ENCODE measurements at places on chromosomes 7 and 10.

DNA sequence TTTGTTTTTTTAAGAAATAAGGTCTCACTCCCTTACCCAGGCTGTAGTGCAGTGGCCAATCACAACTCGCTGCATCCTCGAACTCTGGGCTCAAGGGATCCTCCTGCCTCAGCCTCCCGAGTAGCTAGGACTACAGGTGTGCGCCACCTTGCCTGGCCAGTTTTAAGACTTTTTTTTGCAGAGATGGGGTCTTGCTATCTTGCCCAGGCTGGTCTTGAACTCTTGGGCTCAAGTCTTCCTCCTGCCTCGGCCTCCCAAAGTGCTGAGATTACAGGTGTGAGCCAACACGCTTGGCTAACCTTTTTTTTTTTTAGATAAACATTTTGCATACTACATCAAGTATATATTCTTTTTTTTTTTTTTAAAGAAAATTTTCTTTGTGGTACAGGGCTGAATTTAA is 18.2 kb downstream of the SEC23IP start:
- DNase-seq = no peak
- H3K36me3 ChIP-seq = peaks cover 44% of the 10 kb centered on the region
- no peaks in the 10 kb centered on the region for H3K27me3 ChIP-seq
- H3K27ac ChIP-seq = no peak overlapping the region

DNA sequence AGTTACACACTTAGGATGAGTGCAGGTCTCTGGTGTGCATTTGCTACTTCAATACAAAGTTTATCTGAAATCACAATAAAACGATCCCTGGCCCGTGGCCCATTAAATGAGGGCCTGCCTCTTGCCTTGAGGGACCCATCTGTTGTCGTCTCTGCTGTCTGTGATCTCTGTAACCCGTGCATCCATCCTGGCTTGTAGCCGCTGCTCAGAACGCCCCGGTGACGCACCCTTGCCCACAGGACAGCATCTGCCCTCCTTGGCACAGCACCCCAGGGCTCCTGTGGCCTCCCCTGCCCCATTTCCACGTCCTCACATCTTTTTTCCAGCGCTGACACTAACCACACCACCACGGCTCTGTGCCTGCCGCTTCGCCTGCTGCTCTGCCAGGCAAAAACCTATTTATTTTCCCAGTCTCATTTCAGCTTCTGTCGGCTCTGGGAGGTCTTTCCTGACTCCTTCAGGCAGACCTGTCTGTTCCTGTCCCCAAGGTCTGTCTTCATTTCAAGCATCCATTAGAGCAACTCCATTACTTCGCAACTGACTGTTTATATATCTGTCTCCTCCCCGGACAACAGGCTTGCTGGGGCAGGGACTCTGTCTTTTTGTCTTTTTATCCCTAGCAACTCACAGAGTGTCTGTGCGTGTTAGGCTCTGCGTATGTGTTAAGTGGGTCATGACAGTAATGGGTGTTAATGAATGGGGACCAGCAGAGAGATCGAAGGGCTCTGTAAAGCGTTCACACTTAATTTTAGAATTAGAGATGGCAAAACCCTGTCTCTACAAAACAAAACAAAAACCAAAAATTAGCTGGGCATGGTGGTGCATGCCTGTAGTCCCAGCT is 16.4 kb downstream of the CARD11 start:
- no peak overlapping the region for H3K4me3 ChIP-seq
- no peaks in the 10 kb centered on the region for H3K4me1 ChIP-seq
- peak; percentile 3 for DNase-seq
- H3K27me3 ChIP-seq = no peaks in the 10 kb centered on the region

GRCh38 chr7:157708919-157709295 is 372.1 kb downstream of the DNAJB6 start:
- no peaks in the 10 kb centered on the region for H3K36me3 ChIP-seq
- no peak overlapping the region for H3K4me3 ChIP-seq
- no peak overlapping the region for H3K27ac ChIP-seq

DNA sequence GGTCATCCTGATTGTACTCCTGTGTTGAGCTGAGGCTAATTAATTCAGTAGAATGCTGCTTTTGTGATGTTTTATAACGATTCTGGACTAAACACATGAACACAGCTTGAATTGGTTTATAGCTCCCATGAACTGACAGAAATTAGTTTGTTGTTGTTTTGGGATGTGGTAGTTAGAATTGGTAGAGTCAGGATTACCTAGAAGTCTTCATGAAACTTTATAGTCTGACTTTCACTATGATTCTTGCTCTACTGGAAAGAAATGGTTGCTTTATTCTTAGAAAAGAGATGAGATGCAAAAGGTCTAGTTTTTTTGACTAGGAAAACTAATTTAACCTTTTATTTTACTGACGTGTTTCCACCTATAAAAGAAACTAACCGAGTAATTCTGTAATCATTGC is 23.4 kb upstream of the TRUB1 start:
- H3K4me3 ChIP-seq = no peak overlapping the region
- H3K4me1 ChIP-seq = no peaks in the 10 kb centered on the region
- peaks cover 19% of the 10 kb centered on the region for H3K27me3 ChIP-seq
- DNase-seq = no peak

DNA sequence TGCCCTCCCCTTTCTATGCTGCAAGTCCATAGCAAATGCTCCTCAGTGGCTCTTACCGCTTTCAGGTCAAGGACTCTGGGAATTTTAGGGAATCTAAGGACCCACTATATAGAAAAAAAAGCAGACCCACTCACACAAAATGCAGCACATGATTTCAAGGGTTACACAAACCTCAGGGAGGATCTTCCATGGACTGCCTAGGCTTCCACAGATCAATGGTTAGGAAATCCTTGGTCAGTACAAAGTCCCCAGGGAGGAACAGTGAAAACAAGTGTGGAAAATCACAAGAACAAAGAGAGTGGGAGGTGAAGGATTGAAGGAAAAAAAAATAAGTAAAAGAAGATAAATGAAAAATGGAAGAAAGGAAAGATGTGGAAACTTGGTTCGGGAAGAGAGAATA is 188.4 kb downstream of the AHR start:
- no peak for DNase-seq
- no peak overlapping the region for H3K27ac ChIP-seq
- H3K4me1 ChIP-seq = no peaks in the 10 kb centered on the region
- no peak overlapping the region for H3K4me3 ChIP-seq

GRCh38 chr10:36181426-36182178 is 539.5 kb upstream of the FZD8 start:
- peak; percentile 39 for DNase-seq
- no peaks in the 10 kb centered on the region for H3K36me3 ChIP-seq
- no peaks in the 10 kb centered on the region for H3K27me3 ChIP-seq
- no peak overlapping the region for H3K27ac ChIP-seq
- H3K4me1 ChIP-seq = peaks cover 20% of the 10 kb centered on the region
- 0 out of 2 replicates have a peak overlapping the region, but pooled peaks have one; percentile 12 for H3K4me3 ChIP-seq

DNA sequence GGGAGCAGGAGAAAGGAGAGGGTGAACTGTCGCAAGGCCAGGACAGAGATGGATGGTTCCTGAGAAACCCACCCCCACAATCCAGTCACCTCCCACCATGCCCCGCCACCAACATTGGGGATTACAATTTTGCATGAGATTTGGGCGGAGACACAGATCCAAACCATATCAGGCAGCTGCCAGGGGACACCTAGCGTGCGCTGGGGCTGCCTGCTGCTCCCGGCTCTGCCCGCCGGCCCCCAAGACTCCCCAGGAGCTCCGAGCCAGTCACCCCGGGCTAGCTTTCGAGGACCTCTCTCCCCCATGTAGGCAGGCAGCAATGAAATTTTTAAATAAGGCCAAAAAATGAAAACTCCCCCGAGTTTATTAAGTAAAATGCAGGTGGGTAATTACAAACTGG is 111.7 kb downstream of the UNCX start:
- no peaks in the 10 kb centered on the region for H3K4me1 ChIP-seq
- no peaks in the 10 kb centered on the region for H3K36me3 ChIP-seq
- H3K4me3 ChIP-seq = no peak overlapping the region
- no peak overlapping the region for H3K27ac ChIP-seq

GRCh38 chr7:130322615-130323014 is 22.0 kb upstream of the CPA5 start:
- H3K27ac ChIP-seq = no peak overlapping the region
- no peaks in the 10 kb centered on the region for H3K27me3 ChIP-seq
- no peaks in the 10 kb centered on the region for H3K4me1 ChIP-seq
- H3K4me3 ChIP-seq = no peak overlapping the region
- no peak for DNase-seq

- H3K4me3 ChIP-seq = no peak overlapping the region
- peaks cover 11% of the 10 kb centered on the region for H3K4me1 ChIP-seq
- H3K36me3 ChIP-seq = no peaks in the 10 kb centered on the region
- no peak for DNase-seq
- no peak overlapping the region for H3K27ac ChIP-seq
- peaks cover 3% of the 10 kb centered on the region for H3K27me3 ChIP-seq
Observed at GRCh38 chr7:36527549-36527913, 137.9 kb downstream of the ANLN start.

GRCh38 chr10:79186486-79187120 is 117.8 kb downstream of the ZMIZ1 start:
- H3K27ac ChIP-seq = peak overlapping the region; percentile 74
- peaks cover 62% of the 10 kb centered on the region for H3K4me1 ChIP-seq
- no peak for DNase-seq
- H3K27me3 ChIP-seq = no peaks in the 10 kb centered on the region
- H3K36me3 ChIP-seq = 0 out of 2 replicates have a peak, but pooled peaks cover 4% of the 10 kb centered on the region

- no peaks in the 10 kb centered on the region for H3K36me3 ChIP-seq
- no peaks in the 10 kb centered on the region for H3K27me3 ChIP-seq
- no peak for DNase-seq
- H3K4me3 ChIP-seq = no peak overlapping the region
- no peaks in the 10 kb centered on the region for H3K4me1 ChIP-seq
Observed at GRCh38 chr10:105798328-105798889, 1157.3 kb downstream of the SORCS3 start.

GRCh38 chr7:53603461-53603860 is 568.0 kb downstream of the POM121L12 start:
- DNase-seq = no peak
- no peak overlapping the region for H3K27ac ChIP-seq
- no peaks in the 10 kb centered on the region for H3K4me1 ChIP-seq
- H3K27me3 ChIP-seq = no peaks in the 10 kb centered on the region

DNA sequence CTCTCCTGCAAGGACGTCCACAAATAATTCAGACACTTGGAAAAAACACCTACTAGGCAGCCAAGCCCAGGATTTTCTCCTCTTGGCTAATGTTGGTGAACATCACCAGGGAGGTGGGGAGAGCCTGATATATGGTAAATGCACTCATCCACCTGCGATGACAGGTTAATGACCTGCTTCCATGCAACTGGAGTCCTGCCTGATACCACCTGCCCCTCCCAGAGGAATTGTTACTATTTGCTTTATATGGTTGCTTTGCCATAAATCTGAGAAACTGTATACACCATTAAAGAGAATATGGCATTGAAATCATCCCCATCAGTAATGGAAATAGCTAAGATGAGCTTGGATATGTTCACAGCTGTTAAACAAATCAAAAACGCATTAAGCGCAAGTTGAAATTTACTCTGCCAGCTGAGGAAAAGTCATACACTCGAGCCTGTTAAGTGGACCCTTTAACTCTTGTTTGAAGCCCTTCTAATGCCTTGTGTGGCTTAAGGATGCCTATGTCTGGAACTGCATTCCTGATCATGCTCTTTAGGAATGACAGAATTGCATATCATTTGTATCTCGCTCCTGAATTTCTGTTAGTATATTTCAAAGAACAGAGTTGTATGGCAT is 208.3 kb downstream of the PRPF18 start:
- H3K27ac ChIP-seq = no peak overlapping the region
- H3K27me3 ChIP-seq = no peaks in the 10 kb centered on the region
- H3K4me1 ChIP-seq = no peaks in the 10 kb centered on the region
- H3K36me3 ChIP-seq = no peaks in the 10 kb centered on the region
- H3K4me3 ChIP-seq = no peak overlapping the region

- H3K4me1 ChIP-seq = peaks cover 19% of the 10 kb centered on the region
- 0 out of 2 replicates have a peak, but pooled peaks cover 8% of the 10 kb centered on the region for H3K27me3 ChIP-seq
- H3K27ac ChIP-seq = peak overlapping the region; percentile 88
- no peaks in the 10 kb centered on the region for H3K36me3 ChIP-seq
- peak; percentile 90 for DNase-seq
Observed at GRCh38 chr10:97332591-97333350, 1.8 kb downstream of the FRAT2 start.

DNA sequence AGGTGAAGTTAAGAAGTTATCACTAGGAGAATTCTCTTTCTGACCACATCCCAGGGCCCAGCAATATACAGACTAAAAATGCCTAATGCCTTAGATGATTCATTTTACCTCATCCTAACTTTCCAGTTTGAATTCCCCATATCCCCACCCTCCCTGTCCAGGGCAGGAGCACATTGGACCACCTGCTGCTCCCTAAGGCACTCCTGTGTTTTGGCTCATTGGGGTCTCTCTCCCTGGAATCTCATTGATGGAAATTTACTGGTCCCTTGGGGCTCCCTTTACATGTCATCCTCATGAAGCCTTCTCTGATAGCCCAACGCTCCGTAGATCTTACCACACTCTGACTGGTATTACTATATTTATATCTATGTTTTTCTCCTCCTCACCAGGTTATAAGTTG is 2.7 kb downstream of the IL2RA start:
- DNase-seq = no peak
- no peaks in the 10 kb centered on the region for H3K4me1 ChIP-seq
- no peak overlapping the region for H3K27ac ChIP-seq
- H3K36me3 ChIP-seq = no peaks in the 10 kb centered on the region
- H3K27me3 ChIP-seq = peaks cover 52% of the 10 kb centered on the region

DNA sequence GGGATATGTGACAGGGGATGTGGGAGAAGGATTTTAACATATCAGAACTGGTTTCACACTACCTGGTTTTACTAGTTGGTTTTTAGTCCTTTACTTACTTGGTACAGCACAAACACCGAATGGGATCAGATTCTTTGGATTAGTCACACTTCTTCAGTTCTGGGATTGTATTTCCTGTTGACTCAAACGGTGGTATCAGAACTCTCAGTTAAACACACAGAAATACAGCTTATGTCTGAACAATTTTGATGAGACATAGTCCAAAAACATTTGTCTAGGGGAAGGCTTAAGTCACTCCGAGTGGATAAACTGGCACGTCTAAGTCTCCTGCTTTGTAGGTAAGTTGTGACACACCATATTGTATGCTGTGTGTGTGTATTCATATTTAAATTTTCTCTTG is 480.5 kb downstream of the PHTF2 start:
- no peaks in the 10 kb centered on the region for H3K27me3 ChIP-seq
- peaks cover 19% of the 10 kb centered on the region for H3K4me1 ChIP-seq
- peak overlapping the region; percentile 65 for H3K27ac ChIP-seq
- peak; percentile 86 for DNase-seq

- no peaks in the 10 kb centered on the region for H3K36me3 ChIP-seq
- peak; percentile 83 for DNase-seq
- H3K27me3 ChIP-seq = no peaks in the 10 kb centered on the region
- H3K4me1 ChIP-seq = peaks cover 18% of the 10 kb centered on the region
- peak overlapping the region; percentile 95 for H3K4me3 ChIP-seq
Observed at GRCh38 chr7:23106057-23106822, 655 bp downstream of the KLHL7 start.

DNA sequence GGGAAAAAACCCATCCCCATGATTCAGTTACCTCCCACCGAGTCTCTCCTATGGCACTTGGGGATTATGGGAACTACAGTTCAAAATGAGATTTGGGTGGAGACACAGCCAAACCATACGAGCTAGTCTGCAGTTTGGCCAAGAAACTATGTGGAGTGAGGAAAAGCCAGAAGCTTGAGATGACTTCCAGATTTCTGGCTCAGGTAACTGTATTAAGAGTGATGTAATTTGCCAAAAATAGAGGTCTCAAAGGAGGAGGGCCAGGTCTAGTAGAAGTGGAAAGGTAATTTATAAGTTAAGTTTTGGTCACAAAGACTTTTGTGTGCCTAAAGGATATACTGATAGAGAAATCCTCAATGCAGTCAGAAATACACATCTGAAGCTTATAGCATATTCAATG is 279.7 kb upstream of the MGMT start:
- H3K36me3 ChIP-seq = no peaks in the 10 kb centered on the region
- H3K27ac ChIP-seq = no peak overlapping the region
- no peak for DNase-seq
- no peaks in the 10 kb centered on the region for H3K27me3 ChIP-seq
- H3K4me1 ChIP-seq = no peaks in the 10 kb centered on the region
- no peak overlapping the region for H3K4me3 ChIP-seq

Data from GM23248 (cell line).